ENCODE measurements at places on chromosomes 1 and 21.

GRCh38 chr1:74286414-74286813 is 51.2 kb downstream of the TNNI3K start:
- no peak for DNase-seq

GRCh38 chr1:161718559-161719324 is 2.6 kb upstream of the FCRLB start:
- DNase-seq: no peak

- DNase-seq: no peak
These were observed 101.4 kb downstream of the PLPPR5 start for GRCh38 chr1:98903261-98903660.

DNA sequence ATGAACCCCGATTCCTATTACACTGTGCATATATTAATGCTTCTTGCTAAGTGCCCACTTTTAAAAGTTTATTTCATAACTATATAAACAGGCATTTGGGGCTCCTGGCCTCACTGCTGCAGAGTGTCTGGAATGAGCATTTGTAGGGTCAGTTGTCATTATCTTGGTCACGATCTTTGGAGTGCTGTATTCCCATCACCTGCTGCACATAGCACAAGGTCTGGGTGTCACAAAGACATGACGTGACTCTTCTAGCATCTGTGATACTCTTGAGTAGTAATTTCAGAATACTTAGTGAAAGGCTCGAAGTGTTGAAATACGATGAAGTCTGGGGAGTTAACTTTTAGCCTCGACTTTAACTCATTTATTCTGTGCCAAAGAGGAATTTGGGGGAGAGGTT is 186.4 kb downstream of the FMN2 start:
- DNase-seq: no peak

DNA sequence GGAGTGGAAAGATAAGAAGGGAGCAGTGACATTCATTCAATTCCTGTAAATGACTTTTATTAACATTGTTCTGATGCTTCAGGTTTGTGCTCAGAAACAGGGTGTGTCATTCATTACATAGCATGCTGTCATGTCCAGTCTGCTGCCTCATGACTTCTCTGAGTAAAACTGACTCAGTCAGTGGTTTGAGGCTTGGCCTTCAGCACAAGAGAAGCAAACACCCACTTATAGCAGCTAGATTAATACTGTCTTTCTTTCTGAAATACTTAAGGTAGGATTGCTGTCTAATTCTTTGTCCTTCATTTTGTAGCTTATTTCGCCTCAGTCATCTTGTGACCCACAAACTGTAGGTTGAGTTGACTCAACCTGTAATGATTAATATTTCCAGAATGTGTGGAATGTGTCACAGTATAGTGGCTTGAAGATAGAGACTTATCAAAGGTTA is 32.9 kb downstream of the RASAL2 start:
- DNase-seq: no peak

DNA sequence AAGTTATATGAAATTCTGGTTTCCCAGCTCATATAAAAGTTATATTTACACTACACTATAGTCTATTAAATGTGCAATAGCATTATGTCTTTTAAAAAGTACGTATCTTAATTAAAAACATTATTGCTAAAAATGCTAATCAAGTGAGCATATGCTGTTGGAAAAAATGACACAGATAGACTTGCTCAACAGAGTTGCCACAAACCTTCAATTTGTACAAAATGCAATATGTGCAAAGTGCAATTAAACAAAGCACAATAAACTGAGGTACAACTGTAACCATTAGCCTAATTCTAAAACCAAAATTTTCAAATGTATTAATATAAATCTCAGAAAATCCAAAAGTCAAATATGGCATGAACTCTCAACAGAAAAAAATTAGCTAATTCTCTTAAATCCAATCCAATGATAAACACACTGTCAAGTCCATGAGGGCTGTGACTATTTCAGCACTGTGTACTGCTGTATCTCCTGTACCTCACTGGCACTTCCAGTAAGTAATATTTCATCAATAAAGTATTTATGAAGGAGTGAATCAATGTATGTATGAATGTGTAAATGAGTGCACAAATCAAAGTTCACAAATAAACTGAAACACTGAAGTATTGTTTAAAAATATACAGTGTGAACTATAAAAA is 116.3 kb downstream of the AKT3 start:
- no peak for DNase-seq

DNA sequence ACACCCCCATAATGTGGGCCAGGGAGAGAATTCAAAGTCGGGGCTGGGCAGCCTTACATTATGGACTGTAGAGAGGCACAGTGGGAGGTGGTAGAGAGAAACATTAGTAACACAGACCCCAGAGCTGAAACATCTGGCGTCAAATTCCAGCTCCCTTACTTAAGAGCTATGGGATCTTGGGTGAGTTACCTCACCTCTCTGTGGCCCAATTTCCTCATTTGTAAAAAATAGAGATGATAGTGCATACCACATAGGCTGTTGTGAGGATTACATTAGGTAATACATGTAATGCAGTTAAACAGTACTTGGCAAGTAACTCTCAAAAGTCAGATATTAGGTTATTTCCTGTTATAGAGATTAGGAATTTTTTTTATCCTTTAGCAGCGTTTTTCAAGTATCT is 160.5 kb upstream of the KIAA0040 start:
- DNase-seq: no peak

- DNase-seq: no peak
These were observed 36.1 kb downstream of the CDCA8 start for GRCh38 chr1:37728416-37728815.

DNA sequence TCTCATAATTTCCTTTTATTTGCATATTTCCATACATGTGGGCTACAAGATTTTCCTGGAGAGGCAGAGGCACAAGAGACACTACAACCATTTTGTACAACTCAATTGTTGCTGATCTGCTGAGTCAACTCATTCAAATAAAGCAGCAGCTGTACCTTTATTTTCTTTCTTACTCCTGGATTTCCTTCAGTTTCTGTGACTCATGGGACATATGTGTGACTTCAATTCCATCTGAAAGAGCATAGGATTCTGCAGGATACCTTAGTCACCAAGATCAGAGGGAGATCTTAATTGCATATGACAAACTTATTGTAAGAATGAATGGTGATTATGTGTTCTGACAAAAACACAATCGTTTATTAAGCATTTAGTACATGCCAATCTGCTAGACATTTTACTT is 2219.4 kb downstream of the NCAM2 start:
- no peak for DNase-seq

DNA sequence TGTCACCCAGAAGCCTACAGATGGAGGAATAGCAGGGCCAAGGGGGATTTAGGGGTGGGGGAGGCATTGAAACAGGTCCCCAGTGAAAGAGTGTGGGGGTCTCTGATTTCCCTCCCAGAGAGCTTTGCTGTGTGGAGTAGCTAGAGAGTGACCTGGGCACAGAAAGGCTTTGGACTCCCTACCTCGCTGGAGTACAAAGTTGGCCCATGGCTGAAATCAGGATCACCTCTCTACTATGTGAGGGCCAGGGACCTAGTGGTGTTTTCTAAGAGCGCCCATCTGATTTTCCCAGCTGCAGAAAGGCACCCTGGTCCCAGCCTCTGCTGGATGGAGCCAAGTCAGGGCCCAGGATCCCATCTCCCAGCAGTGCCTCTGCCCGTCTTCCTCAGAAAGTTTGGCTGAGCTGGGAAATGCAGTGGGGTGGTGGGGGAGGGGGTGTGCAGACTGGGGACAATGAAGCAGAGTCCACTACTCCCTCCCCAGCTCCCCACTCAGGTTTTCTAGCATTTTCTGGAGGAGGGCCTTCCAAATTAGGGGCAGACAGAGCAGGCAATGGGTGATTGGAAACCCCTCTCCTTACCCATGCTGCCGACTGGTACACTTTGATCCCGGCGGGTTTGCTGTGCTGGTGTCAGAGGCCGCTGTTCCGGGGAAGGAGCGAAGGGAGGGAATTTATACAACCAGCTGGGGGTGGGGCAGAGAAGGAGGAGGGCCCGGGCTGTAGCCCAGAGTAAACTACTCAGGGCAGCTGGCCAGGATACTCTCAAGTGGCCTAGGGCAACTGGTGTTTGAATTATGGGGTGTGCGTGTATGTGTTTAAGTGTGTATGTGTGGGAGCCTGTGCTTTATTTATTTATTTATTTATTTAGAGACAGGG is at the start of gene SELENBP1:
TSS of gene SELENBP1 (minus strand) at position 648 of the 877 bp plus-strand sequence. CDS start at position 584, 64 bp downstream.
- DNase-seq: no peak

GRCh38 chr21:38807986-38808385 is 2.3 kb downstream of the ETS2 start:
- no peak for DNase-seq

DNA sequence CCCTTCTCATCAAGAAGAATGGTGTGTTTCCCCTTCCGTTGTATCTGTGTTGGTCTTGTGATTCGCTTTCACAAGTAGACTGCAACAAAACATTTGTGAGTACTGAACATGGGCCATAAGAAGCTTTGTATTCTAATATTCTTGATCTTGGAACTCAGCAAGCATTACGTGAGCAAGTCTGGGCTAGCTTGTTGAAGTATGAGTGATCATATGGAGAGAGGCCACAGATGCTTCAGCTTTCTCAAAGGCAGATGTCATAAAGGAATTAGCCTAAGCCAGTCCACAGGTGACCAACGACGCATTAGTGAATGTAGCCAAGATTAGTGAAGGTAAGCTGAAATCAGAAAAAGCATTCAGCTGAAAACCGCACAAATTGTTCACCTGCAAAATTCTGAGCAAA is 609.6 kb upstream of the NEGR1 start:
- DNase-seq: no peak

GRCh38 chr1:47214549-47214948 is 17.5 kb downstream of the TAL1 start:
- DNase-seq: no peak

GRCh38 chr1:40425198-40425597 is 25.1 kb upstream of the ZFP69B start:
- no peak for DNase-seq

DNA sequence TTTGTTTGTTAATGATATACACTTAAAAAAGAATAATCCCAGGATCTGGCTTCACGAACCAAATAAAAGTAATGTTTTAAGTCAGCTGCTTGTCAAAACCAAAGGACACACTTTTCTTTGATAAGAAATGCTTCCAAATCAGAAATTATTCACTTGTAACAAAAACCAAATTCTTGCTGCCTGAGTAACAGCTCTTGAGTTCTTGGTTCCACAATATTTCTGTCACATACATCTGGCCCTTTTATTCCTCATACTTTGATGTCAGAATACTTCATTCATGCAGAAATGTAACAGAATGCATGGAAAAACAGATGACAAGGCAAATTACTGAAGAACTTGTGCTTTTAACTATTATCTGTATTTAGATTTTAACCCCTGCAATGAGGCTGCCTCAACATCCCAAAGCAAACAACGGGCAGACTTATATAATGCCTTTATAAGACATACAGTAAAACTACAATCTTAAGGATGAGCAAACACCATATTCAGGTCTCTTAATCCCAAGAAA is 1.5 kb downstream of the VAMP4 start:
- DNase-seq: no peak

GRCh38 chr1:193685986-193686385 is 499.6 kb upstream of the B3GALT2 start:
- DNase-seq: no peak

DNA sequence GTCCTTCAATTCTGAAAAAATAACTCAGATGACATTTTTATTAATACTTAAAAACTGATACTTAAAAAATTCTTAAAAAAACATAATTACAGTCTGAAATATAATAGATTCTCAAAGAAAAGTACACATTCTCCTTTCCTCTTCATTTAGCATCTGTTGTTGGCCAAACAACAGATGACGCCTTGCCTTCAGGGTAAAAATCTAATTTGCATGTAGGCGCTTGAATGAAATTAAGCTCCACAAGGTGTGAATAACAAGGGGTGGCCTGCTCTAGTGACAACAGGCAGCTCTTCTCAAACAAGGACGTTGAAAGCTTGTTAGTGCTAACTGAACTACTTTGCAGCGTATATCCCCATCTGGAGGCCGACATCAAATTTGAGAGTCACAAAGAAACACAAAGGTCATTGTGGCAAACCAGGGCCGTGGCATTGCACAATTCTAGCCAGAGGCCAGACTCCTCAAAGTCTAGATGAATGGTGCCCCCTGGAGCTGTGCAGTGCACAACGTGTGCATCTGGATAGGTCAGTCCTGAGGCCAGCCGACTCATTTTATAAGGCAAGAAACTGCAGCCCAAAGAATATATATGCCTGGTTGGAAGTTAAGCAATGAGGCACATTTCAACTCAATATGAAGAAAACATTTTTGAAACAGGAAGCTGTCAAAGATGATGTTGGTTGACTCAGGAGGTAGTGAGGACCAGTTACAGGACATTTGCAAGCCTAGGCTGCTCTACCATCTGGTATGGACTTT is 459.2 kb upstream of the RUNX1 start:
- no peak for DNase-seq

GRCh38 chr1:109252893-109253802 is 3.8 kb downstream of the CELSR2 start:
- DNase-seq: no peak

DNA sequence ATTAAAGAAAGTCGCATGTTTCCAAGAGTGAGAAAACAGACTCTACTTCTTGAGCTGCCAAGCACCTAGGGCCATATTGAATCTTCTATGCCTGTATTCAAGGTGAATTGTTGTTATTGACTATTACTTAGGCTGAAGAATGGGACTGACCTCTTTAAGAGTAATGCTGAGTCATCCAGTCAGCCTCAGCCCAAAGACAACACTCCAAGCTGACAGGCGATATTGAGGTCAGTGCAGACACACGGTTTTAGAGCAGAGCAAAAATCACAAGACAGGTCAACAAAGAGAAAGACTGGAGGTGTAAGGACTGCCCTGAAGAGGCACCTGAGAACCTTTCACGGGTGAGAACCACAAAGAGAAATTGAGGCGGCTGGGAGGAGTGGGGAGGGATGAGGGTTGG is 146.9 kb downstream of the MIS18A start:
- no peak for DNase-seq

GRCh38 chr1:231396643-231397042 is 25.4 kb downstream of the EGLN1 start:
- DNase-seq: no peak

- no peak for DNase-seq
These were observed at the start of gene TGFB2 for GRCh38 chr1:218344814-218345672. TSS of gene TGFB2 (plus strand) at chr1:218345336. CDS start at chr1:218346702, 1,366 bp downstream.

- DNase-seq: no peak
These were observed 311.6 kb upstream of the USP24 start for GRCh38 chr1:55526716-55527115.

DNA sequence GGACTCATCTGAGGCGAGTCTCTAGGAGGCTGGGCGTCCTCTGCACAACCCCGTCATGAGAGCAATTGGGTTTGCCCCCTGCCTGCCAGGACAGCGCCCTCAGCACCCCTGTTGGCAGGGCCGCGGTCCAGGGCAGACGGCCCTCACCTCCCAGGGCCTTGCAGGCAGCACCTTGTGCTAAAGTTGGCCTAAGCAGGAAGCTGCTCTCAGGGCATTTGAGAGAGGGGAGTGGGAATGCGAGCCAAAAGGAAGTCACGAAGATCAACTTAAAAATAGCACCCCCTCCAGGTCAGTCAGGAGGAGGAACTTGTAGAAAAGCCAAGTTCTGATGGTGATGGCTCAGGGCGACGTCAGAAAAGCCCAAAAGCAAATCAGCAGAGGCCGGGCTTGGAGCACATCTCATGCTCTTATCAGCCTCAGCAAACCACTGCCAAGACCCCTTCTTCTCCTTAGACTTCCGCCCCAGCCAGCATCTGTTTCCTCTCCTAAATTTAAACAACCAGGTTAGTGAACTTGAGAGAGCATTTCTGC is 12.6 kb upstream of the ADORA3 start:
- no peak for DNase-seq

GRCh38 chr1:110188035-110188618 is 22.0 kb upstream of the KCNC4 start:
- DNase-seq: no peak

- no peak for DNase-seq
These were observed 70.1 kb upstream of the LRRC7 start for GRCh38 chr1:69497441-69498221.
